ENCODE measurements at places on chromosomes 2 and 18.

DNA sequence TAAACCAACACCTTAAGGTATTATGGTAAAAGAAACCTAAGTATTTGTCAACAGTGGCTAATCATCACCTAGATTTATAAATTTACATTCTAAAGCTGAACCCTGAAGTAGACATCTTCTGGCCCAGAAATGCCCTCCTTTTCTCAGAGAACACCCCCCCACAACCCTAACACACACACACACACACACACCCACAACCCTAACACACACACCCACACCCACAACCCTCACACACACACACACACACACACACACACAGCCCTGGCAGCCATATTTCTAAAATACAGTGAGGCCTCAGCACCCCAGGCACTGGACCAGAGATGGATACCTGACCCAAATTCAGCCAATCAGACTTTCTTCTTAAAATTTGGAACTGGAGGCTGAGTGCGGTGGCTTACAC lies 14.3 kb downstream of the SRBD1 start:
- DNase-seq, result no peak

DNA sequence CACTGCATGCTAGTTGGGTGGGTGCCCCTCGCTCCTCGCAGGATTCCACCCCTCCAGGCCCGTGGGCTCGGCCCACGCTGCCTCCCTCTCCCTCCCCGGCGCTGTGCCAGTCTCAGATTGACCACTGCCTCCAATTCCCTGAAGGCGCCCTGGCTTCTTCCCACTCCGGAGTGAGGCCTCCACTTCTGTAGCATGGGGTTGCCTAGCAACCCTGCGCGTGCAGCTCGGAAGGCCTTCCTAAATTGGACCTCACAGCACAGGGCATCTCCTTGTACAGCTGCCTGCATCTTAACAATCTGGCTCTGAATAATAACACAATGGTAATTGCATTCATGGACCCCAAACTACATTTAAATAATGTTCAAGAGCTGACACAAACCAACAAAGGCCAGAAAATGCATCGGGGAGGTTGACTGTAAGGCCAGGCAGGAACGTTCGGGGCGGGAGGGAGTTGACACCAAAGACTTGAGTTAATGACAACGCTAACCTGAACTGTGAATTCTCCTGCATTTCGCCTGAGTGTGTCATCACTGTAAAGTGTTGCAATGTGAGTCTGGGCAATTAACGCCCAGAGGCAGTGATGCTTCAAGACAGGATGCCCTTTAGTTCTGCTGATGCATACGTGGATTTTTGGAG lies 222.9 kb downstream of the ZBTB7C start:
- DNase-seq, result no peak

GRCh38 chr2:235928751-235929370 lies 239.3 kb downstream of the GBX2 start:
- DNase-seq, result no peak

DNA sequence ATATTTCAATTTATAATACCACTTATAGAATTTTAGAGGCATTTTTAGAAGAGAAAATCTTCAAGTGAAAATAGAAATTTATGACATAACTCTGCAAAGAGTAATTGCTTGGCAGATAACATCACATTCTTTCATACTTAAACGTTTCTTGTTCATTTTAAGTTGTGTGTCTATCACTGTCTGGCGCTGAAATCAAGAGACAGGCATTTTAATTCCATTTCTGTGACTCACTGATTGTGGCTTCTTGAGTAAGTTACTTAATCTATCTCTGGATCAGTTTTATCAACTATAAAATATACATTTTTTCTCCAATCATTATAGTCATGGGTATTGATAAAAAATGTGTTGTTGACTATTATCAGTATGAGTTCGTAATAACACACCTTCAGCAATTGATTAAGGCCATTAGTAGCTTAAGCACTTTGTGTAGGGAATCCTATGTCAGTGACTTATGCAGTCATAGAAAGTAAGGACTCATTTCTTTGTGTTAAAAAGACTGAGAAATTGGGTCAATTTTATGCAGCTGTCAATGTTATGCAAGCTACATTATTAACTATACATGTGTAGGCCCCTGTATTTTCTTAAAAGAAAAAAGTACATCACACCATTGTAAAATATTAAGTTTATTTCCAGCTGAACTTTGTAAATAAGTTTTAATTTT lies 497.3 kb downstream of the CCDC85A start:
- no peak for DNase-seq

DNA sequence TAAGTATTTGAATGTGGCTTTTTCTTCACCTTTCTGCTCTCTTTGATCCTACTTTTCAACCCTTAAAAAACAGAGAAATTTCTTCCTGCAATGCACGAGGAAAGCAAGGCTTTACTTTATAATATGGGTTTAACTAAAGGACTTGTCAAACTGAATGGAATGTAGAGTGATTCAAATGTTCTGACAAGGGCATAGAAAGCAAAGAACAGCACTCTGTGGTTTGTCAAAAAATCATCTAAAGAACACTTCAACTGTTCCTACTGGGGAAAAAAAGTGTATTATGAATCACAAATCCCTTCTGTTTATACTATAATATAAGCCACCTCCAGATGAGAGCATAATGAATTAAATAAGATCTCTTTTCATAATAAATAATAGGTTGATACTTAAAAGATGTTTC lies 45.0 kb upstream of the RIT2 start:
- DNase-seq, result no peak

DNA sequence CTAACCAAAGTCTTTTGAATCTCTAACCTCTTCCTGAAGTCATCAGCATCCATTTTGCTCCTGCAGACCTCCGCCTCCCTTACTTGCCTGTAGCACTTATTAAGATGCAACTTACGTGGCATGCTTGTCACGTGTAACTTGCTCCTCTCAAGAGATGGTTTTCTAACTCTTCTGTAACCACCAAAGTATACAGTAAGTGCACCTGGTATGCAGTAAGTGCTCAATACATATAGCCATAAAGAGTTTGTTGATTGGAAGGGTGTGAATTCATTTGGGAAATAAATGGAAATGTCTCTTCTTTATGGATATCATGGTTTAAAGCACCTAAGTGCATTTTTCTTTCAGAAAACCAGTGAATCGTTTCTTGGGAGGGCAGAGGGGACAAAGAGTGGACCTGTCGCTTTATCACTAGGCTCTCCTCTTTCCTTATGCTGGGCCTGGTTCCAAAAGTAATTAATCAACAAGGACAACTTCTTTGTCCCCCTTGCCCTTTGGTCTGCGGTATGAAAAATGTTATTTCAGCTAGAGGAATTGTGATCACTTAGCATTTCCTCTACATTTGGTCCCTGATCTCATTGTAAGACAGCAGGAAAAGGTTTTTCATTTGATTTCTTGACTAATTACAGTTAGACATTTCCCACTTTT lies 370.0 kb upstream of the SPRED2 start:
- DNase-seq, result no peak

DNA sequence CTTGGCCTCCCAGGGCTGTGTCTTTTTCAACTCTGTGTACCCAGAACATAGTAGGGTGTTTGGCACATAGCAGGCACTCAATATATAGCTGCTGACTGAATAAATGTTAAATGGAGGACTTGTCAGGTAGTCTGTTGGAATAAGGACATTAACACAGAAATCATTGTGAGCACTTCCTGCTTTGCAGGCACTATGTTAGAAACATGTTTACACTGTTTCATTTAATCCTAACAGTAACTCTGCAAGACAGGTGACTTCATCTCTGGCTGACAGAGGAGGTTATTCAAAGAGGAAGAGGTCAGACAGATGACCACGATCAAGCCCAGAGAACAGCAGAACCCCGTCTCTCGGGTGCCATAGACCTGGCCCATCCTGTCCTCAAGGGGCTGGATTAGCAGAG lies 28.0 kb upstream of the PIEZO2 start:
- DNase-seq, result no peak

DNA sequence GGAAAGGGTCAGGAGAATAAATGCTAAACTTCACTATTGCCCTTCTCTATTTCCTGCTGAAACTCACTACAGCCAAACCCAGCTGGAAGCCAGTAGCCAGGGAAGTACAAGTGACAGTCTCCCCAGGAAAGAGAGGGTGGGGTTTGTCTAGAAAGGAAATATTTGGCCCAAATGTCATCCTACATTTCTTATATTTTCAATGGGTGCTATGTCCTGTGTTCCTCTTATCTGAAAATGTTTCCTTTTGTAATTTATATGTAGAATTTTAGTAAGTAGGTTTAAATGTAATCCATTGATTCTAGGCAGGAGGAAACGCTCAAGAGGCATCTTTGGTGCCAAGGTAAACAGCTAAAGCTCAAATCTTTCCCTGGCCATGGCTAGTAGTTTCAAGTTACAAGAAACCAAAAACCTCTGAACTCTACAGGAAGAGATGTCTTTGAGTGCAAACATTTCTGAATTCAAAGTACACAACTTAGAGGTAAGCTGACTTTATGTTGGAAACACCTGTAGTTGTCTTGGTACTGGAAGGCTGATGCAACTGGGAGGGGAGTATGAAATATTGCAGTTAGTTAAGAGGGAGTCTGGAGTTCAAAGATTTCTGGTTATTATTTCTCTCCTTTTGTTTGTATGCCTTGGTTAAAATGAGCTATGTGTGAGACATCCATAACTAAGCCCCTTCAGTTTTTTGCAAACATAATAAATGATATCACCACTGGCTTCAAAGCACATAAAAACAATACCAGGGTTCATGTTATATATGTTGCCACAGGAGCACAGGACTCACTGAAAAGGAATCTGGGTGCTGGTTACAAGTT lies 356.1 kb upstream of the ZC3H15 start:
- DNase-seq, result no peak

- no peak for DNase-seq
Measured at GRCh38 chr2:157304811-157305722, 20.6 kb downstream of the ERMN start.

DNA sequence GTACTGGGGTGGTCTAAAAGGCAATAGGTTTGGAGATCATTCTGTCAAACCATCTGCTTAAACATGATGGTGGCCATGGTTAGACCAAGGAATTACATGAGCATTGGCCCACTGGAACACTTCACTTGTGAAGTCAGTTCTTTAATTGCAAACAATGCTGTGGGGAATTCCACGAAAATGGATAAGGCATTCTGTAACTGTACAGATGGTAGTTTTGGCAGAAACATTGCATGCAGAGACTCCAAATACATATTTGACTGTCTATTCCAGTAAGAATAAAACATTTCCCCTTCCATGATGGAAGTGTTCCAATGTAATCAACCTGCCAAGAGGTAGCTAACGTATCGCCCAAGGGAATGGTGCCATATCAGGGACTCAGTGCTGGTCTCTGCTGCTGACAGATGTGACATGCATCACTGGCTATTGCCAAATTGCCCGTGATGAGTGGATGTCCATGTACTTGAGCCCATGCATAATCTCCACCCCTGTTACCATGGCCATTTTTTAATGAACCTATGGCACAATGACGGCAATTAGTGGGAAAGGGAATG lies 417.9 kb downstream of the CDH7 start:
- no peak for DNase-seq

- no peak for DNase-seq
Measured at GRCh38 chr18:48597110-48597509, 58.3 kb downstream of the CTIF start.

GRCh38 chr2:183255411-183255810 lies 131.2 kb downstream of the NUP35 start:
- no peak for DNase-seq

DNA sequence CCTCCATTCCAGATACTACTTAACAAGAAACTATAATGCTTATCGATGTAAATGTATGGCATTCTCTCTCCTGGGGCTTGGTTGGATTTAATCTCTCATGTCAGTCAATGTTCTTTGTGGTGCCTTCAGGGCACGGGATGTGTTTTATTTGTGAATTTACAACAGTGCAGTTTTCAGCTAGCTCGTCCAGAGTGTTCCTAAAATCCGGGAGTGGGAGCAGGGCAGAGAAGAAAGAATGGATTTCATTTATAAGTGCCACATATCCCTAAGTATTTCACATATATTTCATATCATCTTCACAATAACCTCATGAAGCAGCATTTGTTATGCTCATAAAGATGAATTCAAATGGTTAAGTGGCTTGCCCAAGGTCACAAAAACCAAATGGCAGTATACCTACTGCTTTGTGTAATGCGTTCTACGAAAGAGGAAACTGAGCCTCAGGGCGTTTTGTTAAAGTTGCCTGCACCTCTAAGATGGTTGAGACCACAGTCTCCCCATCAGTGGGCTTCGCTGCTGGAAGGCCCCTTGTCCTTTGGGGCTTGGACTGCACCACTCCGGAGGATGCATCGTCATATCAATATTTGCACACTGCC lies 134.7 kb upstream of the MGAT5 start:
- peak; percentile 24 for DNase-seq

DNA sequence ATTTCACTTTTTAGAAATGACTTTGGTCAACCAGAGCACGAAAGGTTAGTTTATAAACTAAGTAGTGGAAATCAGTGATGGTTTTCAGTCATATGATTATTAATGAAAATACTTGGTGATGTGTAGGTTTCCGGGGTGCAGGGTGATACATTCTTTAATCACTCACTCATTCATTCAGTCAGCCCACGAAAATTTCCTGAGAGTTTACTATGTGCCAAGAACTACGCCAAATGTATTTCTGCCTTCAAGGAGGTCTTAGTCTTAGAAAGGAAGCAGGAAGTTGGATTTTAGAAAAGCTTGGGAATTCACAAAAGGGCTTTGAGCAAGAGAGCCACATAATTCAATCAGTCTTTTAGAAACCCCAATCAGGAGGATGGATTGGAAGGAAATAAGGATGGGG lies 543.6 kb downstream of the PLCL1 start:
- DNase-seq, result no peak

DNA sequence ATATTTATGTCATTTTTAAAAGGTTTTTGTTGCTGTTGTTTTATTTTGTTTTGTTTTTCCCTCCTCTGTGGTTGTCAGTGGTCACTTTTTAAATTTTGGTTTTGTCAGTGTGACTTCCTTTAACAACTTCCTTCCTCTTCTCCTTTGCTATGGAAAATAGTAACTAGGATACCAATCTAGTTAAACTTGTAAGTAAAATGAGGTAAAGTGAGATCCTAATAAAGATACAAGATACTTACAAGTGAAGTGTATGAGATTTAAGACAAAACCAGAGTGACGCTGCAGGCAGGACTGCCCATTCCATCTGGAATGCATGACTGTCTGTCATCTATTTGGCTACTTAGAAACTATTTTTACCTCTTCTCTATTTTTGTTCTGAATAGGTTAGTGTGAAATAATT lies 30.6 kb upstream of the CREB1 start:
- no peak for DNase-seq

DNA sequence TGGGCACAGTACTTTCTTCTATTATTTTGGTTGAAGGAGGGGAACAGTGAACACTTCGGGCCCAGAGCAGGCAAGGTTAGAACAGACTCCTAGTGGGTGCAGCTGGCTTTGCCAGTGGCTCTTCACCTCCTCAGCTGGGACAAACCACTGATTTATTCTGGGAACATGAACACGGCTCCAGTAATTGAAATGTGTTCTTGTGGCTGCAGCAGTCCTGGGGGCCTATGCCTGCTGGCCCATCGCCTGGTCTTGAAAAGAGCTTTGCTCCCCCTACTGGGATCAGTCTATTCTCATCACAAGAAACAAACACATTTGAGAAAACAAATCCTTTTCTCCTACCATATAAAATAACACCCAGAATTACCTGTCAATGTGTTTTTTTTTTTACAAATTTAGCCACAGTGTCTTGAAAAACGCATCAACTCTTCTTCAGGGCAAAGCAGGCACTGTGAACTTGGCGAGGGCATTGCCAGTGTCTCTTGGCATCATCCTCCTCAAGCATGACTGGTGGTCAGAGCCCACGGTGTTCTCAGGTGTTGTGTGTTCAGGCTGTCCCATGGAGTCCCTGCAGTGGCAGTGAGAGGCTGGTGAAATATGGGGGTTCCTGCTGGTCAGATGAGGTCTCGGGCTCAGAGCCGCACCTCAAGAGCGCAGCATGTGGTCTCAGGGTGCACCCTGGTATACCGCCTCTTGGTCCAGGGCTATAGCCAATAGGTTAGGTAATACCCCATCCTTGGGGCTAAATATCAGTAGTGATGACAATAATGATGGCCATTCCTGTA lies 51.3 kb downstream of the RNF144A start:
- DNase-seq, result no peak

All from HAP-1 (cell line).